Hepatic stellate cell (primary cell): ENCODE measurements at places on chromosomes 4 and X.

DNA sequence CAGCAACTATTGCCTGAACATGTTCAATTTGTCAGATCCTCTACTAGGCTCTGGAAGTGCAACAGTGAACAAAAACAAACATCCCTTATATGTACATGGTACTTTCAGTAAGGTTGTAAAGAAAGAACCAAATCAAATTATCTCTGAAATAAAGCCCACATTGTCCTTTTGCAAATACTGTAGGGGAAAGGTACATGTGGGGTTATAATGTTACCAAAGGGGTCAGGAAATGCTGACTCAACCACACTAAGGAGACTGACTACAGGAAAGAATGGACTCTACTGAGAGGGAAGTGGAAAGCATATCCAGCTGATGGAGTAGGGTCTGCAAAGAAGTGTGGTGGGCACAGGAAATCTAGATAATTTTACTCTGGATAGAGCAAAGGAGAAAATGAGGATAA lies 61.5 kb downstream of the PCDH18 start:
- no peak for DNase-seq

DNA sequence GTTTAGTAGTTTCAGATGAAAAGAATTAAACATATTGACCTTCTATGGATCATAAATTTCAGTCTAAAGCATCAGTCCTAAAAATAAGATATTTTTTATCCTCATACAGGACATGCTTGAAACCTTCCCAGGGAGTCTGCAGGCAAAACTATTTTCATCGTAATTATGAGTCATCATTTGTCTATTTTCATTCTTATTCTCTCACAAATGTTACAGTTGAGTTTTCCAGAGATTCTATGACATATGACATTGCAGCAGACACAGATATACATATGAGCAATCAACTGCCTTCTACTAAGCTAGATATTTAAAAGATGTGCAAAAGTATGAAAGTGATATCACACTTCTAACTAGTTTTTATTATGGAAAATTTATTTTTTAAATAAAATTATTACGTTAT lies 398.0 kb downstream of the MAGEB5 start:
- DNase-seq: peak; percentile 16

DNA sequence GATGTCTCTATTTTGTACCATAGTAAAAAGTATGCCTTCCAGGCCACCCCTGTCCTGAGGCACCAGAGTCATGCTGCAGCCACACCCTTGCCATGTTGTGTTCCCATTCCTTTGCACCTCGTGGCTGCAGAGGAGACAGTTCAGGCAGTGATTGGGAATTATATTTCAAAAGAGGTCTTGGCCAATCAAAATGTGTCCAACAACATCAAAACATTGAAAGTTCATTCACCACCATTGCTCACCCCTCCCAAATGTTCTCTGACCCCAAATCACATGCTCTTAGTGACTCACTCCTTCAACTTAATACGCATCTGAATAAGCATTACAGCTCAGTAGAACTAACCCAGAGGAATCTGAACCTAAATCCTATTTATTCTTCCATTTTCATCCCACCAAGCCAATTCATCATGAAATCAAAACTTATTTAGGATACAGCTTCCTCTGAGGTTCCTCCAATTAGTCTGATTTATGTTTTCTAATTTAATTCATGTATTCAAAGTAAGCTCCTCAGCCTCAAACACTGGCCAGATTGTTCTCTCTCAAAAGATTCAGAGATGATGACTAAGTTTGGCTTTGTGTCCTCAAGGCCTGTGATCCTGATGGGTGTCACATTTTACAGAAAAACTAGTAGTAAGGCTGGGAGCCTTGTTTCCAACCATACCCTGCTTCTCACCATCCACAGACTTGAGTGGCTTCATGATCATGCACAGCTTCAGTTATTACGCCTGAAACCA lies 323.2 kb upstream of the INTU start:
- DNase-seq: no peak

DNA sequence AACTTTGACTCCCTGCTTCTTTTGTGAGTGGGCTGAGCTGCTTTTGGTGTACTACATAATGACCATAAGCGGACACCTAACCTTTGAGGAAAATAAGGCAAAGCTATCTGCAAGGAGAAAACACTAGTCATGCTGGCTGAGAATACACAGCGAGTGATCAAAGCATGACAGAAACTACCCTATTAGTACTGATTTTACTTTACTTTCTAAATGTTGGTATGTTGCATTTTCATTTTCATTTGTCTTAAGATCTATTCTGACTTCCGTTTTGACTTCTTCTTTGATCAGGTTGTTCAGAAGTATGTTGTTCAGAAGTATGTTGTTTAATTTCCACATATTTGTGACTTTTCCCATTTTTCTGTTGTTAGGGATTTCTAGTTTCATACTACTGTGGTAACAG lies 361.1 kb downstream of the TRAM1L1 start:
- DNase-seq: no peak

GRCh38 chr4:94939791-94940519 lies 182.2 kb downstream of the BMPR1B start:
- no peak for DNase-seq

GRCh38 chrX:64792598-64793337 lies 183.5 kb downstream of the ZC4H2 start:
- DNase-seq: no peak

DNA sequence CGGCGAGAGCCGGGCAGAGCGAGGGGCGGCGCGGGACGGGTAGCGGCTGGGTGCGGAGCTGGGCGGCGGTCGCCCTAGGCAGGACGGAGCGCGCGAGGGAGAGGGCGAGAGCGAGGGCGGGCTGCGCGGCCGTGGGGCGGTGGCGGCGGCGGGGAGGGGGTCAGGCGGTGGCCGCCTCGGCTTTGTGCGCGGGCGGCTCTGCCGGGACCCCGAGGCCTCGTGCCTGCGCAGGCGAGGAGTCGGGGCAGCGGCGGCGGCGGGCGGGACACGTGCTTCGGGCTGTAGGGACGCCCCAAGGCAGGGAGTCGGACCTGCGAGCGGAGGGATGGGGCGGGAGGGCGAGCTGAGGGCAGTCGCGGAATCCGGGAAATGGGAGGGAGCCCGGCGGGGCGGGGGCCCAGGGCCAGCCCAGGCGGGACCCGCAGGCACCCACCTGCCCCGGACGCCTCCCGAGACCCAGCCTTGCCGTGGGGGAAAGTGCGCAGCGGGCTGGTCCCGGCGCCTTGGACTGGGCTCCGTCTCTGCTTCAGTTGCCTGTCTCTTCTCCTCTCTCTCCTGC lies 465 bp downstream of the BMPR1B start:
- DNase-seq: peak; percentile 27

GRCh38 chr4:127997534-127998388 lies 32.6 kb downstream of the ABHD18 start:
- DNase-seq: no peak

DNA sequence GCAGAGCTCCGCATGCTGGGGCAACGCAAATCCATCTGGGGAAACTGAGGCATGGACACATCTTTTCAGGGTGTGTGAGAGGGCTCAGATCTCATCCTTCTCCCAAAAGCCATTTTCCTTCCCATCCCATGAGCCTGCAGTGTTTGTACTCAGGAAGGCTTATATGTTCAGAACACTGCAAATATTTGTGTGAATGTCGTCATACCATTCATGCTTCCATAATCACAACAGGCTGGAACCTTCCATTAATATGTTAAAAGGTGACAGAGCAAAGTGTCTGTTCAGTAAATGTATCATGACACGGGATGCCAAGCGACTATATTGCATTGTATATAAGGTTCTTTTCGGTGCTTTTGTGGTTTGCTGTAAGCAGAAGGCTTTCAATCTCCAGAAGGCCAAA lies 8.5 kb downstream of the TRIML1 start:
- DNase-seq: no peak

DNA sequence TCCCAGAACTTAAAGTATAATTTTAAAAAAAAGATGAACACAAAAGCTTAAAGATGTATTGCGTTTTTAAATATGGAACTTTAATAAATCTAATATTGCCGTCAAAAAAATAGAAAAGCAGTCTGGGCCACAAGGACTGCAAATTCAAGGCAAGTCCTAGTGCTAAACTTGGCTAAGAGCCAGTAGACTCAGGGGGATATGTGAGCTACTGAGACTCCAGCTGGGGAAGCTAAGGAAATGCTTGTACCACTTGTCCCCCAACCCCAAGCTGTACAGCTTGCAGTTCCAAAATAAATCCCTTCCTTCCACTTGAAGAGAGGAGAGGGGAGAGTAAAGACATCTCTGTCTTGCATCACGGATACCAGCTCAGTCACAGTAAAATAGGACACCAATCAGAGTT lies 290.8 kb upstream of the FGF13 start:
- DNase-seq: no peak

- DNase-seq: peak; percentile 41
Observed at GRCh38 chr4:155442267-155443105, 65.7 kb upstream of the MAP9 start.

- no peak for DNase-seq
Observed at GRCh38 chr4:30723201-30723955, 3.2 kb downstream of the PCDH7 start.

- no peak for DNase-seq
Observed at GRCh38 chr4:3324093-3324815, 31.4 kb downstream of the RGS12 start.
